Neural progenitor cell (in vitro differentiated cells): ENCODE measurements at places on chromosomes 1 and 21. TPM values are rescaled to one million over a fixed set of nuclear protein-coding genes. Genes with fewer than 3 reads are reported as not detected.

DNA sequence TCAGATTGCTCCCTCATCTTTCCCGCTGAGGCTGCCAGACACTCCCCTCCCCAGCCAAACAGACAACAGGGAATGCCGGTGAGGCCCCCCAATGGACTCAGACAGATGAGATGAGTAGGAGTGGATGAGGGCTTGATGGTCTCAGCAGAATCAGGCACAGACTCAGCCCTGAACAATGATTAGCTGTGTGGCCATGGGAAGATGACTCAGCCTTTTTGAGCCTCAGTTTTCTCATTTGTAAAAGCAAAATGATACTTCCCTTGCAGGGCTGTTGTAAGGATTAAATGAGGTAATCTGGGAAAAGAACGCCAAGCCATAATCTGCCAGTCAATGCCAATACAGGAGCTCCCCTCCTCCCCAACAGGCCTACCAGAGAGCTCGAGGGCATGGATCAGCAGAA, 12.4 kb downstream of the C1orf198 start:
- H3K4me3 ChIP-seq: no peak overlapping the region
- no peaks in the 10 kb centered on the region for H3K27me3 ChIP-seq
- no peak for DNase-seq
- H3K36me3 ChIP-seq: peaks cover 3% of the 10 kb centered on the region

Gene ERVH48-1
- 0.19 TPM in 1 of 2 replicates, not detected in the other for total RNA-seq

DNA sequence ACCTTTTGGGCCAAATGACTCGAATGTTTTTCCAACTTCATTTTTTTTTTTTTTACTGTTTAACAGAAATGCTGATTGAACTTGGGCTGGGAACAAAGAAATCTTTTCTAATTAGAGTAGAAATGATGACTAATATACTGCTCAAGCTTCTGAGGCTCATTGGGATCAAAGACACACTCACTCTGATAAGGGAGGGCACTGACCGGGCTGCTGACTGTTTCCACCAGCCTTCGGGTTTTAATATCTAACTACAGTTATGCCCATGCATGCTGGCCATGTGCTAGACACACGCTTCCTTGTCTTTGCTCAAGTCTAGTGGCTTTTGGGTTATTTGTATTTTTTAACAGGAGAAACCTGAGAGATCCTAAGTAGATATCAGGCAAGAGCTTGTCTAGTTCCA, 16.8 kb downstream of the ZBTB18 start:
- H3K4me3 ChIP-seq: no peak overlapping the region
- no peaks in the 10 kb centered on the region for H3K36me3 ChIP-seq
- no peaks in the 10 kb centered on the region for H3K27me3 ChIP-seq
- H3K4me1 ChIP-seq: peaks cover 39% of the 10 kb centered on the region

Gene C1orf56
- 2.9 and 5.5 TPM in 2 replicates for total RNA-seq

- no peaks in the 10 kb centered on the region for H3K27me3 ChIP-seq
- H3K4me3 ChIP-seq: peak overlapping the region; percentile 92
- no peaks in the 10 kb centered on the region for H3K36me3 ChIP-seq
- no peak for DNase-seq
- H3K4me1 ChIP-seq: no peaks in the 10 kb centered on the region
- no peak overlapping the region for H3K27ac ChIP-seq
Observed at GRCh38 chr1:204505674-204506200, 10.5 kb upstream of the MDM4 start.

Gene C1orf185
- total RNA-seq: not detected in 2 replicates

GRCh38 chr1:25243907-25244306, 3.3 kb downstream of the RSRP1 start:
- H3K4me3 ChIP-seq: no peak overlapping the region
- peaks cover 8% of the 10 kb centered on the region for H3K4me1 ChIP-seq
- no peaks in the 10 kb centered on the region for H3K27me3 ChIP-seq
- peaks cover 12% of the 10 kb centered on the region for H3K36me3 ChIP-seq
- no peak for DNase-seq

Gene DMRTA2
- 0.46 TPM in 1 of 2 replicates, not detected in the other for total RNA-seq

GRCh38 chr1:75901371-75901770, 30.8 kb downstream of the ASB17 start:
- no peak overlapping the region for H3K27ac ChIP-seq
- H3K4me1 ChIP-seq: no peaks in the 10 kb centered on the region
- no peak overlapping the region for H3K4me3 ChIP-seq
- no peaks in the 10 kb centered on the region for H3K36me3 ChIP-seq
- H3K27me3 ChIP-seq: no peaks in the 10 kb centered on the region

DNA sequence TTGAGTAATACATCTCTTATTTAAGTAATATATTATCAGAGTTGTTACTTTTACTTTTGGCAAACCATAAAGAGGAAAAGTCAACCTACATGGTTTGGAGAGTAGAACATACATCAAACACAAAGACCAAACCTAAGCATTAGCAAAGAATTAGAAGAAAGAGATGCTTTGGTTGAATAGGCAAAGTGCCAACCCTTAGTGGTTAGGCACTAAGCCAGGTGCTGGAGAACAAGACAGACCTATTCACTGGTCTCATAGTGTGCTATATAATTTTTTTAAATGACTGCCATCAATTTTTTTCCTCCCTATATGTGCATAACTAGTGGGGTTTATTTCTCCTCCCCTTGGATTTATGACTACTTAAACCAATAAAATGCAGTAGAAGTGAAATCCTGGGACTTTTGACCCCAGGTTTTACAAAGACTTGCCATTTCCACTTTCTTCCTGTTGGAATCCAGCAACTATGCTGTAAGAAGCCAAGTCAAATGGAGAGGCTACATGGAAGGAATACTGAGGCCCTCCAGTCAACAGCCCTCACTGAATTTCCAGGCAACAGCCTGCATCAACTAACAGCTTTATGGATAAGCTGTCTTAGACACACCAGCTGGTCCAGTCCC, 69.8 kb upstream of the HAO2 start:
- H3K4me1 ChIP-seq: peaks cover 13% of the 10 kb centered on the region
- DNase-seq: no peak
- no peaks in the 10 kb centered on the region for H3K27me3 ChIP-seq
- H3K27ac ChIP-seq: no peak overlapping the region

DNA sequence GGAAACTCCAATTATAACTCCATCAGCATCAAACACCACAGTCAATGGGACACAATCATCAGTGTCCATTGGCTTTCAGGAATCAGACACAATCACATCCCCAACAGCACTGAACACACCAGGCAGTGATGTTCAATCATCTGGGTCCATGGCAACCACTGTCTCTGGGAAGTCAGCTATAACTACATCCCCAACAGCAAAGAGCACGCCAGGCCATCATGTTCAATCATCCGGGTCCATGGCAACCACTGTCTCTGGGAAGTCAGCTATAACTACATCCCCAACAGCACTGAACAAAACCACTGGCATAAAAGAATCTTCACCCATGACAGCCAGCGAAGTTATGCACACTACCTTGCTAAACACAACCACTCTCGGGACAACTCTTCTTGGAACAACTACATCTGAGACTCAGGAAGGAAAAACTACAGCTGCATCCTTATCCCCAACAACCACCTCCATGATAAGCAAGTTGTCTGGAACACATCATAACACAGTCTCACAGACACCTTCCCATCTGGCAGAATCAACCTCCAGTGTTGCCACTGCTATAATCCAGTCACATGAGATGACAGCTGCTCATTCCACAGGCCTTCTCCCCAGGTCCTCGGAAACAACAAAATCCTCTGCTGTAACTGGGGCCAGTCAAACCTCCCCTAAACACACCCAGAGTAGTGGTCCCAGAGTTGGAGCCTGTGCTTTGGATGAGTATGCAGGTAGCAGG, 19.9 kb downstream of the CATSPER4 start:
- no peaks in the 10 kb centered on the region for H3K36me3 ChIP-seq
- H3K4me3 ChIP-seq: no peak overlapping the region
- DNase-seq: no peak
- no peak overlapping the region for H3K27ac ChIP-seq
- H3K27me3 ChIP-seq: no peaks in the 10 kb centered on the region

GRCh38 chr1:66652556-66652955, 99.7 kb upstream of the DYNLT5 start:
- no peaks in the 10 kb centered on the region for H3K27me3 ChIP-seq
- H3K27ac ChIP-seq: no peak overlapping the region
- H3K4me3 ChIP-seq: no peak overlapping the region
- no peak for DNase-seq
- H3K4me1 ChIP-seq: no peaks in the 10 kb centered on the region
- no peaks in the 10 kb centered on the region for H3K36me3 ChIP-seq

DNA sequence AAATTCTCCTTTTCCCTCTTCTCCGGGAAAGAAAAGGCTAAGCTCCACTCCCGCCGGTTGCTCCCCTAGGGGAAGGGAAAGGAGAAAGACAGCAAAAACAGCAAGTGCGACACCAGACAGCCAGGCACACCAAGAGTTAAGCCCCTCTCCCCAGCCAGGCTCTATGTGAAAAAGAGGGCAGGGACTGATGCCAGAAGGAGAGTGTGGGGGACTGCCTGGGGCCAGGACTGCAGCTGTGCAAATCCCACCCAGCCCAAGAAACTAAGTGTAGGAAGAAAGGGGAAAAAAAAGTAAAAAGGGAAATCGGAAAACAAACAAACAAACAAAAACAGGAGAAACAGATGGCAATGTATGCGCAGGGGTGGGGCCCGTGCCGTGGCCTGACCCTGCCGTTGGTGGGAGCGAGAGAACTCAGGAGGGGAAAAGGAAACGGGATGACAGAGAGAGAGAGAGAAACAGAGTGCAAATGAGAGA, 27.7 kb upstream of the FMO1 start:
- DNase-seq: peak; percentile 87
- no peaks in the 10 kb centered on the region for H3K27me3 ChIP-seq
- H3K4me1 ChIP-seq: peaks cover 55% of the 10 kb centered on the region
- peak overlapping the region; percentile 99 for H3K27ac ChIP-seq
- H3K36me3 ChIP-seq: no peaks in the 10 kb centered on the region

- no peak overlapping the region for H3K27ac ChIP-seq
- H3K4me1 ChIP-seq: peaks cover 4% of the 10 kb centered on the region
- peak; percentile 79 for DNase-seq
Observed at GRCh38 chr21:42145569-42146272, 73.2 kb upstream of the ABCG1 start.

DNA sequence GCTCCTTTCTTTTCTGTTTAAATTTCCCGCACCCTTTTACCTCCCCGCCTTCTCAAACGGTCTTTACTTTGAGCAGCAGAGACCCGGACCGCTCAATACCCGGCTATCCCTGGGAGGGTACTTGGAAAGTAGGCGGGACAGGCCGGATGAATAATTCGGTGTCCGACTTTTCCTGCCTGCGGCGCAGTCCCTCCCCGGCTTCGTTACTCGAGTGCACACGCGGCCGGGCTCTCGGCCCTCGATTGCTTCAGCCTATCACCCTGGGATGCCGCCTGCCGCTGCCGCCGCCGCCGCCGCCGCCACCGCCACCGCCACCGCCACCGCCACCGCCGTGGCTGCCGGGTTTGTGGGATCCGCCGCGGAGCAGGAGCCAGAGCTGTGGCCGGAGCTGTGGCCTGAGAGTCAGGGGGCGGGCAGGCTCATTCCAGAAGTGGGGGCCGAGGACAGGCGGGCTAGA, 382 bp upstream of the RASAL2 start:
- H3K4me3 ChIP-seq: peak overlapping the region; percentile 98
- H3K27me3 ChIP-seq: no peaks in the 10 kb centered on the region
- peak; percentile 99 for DNase-seq
- H3K4me1 ChIP-seq: peaks cover 23% of the 10 kb centered on the region
- no peaks in the 10 kb centered on the region for H3K36me3 ChIP-seq

Gene MYBPH
- not detected in 2 replicates for total RNA-seq

Gene ZNF496
- total RNA-seq: 30.1 and 97.7 TPM in 2 replicates

GRCh38 chr1:38786040-38786436, 73.5 kb downstream of the RRAGC start:
- peaks cover 30% of the 10 kb centered on the region for H3K4me1 ChIP-seq
- DNase-seq: no peak
- H3K4me3 ChIP-seq: no peak overlapping the region
- no peak overlapping the region for H3K27ac ChIP-seq

Gene FLG
- total RNA-seq: not detected in 2 replicates
